NCI-H526 treated with DMSO at 0.1 percent for 48 hours (cell line): ENCODE measurements at places on chromosomes 13 and 19.

GRCh38 chr13:93794197-93794885, 567.7 kb downstream of the GPC6 start:
- no peak for DNase-seq

DNA sequence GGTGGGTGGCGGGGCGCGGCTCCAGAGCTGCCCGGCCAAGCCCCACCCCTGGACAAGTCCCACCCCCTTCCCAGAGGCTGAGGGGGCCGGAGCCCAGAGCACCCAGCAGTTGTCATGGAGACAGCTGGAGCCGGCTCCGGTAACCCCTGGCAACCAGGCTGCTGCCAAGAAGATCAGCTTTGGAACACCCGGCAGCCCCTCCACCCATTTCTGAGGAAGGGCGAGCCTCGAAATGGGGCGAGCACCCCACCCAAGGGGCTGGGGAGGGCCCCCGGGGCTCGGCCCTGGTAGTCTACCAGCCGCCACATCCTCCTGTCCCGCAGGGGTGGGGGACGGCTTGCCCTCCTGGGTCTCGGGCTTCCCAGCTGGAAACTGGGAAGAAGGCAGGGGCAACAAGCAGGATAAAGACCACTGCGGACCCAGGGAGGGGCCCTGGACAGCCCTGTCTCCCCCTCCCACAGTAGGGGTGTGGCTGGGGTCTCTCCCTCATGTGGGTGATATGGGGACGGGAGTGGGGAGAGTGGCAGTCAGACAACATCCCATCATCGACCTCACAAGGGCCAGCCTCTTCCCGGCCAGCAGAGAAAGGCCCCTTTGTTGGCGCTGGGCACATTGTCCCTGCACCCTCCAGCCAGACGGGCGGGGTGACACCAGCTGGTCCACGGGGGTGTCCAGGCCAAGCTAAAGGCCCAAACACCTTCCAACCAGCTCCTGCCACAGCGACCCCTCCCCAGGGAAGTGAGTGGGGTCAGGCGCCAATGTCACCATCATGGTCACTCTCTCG, 1.5 kb downstream of the CERS1 start:
- DNase-seq = no peak

- DNase-seq = no peak
These were observed 83.6 kb downstream of the DCT start for GRCh38 chr13:94395860-94396259.

- DNase-seq = no peak
These were observed 90.5 kb upstream of the ANKRD10 start for GRCh38 chr13:111005364-111005763.

DNA sequence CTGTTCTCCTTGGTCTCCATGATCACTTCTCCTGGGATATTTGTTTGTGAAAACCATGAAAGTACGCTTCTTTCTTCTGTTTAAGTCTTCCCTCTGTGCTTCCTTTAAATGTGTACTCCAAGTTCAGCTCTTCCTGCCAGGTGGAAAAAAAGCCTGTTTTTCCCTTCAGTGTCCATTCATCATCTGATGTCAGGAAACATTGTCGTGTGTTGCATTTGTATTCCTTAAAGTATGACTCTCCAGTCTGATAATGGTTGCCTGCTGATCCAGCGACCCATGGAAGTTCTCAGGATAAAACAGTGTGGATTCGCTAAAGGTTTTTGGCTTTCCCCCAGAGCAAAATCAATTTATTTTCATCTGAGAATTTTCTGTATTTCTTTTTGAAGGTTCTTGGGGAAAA, 22.3 kb downstream of the SACS start:
- DNase-seq = peak; percentile 72

- no peak for DNase-seq
These were observed 5.5 kb downstream of the CYP2S1 start for GRCh38 chr19:41198559-41198958.

GRCh38 chr13:60175571-60175970, 11.8 kb upstream of the DIAPH3 start:
- no peak for DNase-seq

- DNase-seq = no peak
These were observed 59.2 kb downstream of the STK24 start for GRCh38 chr13:98517576-98518310.

GRCh38 chr19:52524086-52524485, 3.4 kb upstream of the ZNF808 start:
- no peak for DNase-seq

- no peak for DNase-seq
These were observed 113.4 kb upstream of the SLITRK5 start for GRCh38 chr13:87557788-87558187.

DNA sequence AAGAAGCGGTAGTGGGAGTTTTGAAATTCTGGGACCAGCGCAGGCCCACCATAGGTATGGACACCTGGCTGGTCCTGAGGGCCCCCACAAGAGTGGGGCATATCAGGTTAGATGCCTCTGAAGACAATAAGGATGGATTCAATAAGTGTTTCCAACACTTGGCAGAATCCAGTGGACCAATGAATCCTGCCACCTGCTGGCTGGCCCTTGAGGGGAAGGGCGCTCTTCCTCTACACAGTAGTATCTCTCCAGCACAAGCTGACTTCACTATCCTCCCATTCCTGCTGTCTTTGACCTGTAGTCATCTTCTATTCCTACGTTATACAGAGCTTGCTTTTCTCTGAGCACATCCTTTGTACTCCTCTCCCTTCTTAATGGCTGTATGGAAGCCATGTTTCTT, 199.7 kb upstream of the TSHZ3 start:
- peak; percentile 22 for DNase-seq

DNA sequence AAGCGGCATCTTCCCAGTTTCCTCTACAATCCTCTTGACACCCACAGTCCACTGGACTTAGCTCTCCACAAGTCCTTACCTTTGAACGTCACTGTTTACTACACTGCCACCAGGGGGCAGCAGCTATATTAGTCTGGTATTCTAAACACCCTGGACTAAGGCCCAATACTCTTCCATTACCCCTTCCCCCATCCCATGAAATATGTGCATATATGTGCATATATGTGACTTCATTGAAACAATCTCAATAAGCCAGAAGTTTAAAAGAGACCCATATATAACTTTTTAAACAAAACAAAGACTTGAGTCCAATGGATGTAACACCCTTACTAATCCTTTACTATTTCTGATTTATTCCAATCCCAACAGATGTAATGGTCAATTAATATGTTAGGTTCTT, 15.5 kb downstream of the GGACT start:
- DNase-seq = peak; percentile 25

DNA sequence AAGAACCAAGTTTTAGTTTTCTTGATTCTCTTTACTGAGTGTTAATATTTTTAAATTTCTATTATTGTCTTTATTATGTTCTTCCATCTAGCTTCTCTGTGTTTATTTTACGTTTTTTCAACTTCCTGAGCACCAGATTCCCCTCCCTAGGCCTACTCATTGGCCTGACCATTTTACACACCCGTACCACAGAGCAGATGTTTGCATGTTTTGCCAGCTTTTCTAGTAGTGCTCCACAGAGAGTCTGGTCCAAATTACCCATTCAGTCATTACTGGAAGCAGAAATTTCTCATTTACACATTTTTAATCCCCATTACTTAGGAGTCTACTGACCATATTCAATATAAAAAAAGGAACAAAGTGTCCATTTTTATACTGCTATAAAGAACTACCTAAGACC, 66.9 kb downstream of the ING1 start:
- no peak for DNase-seq

GRCh38 chr13:95239283-95239682, 62.0 kb downstream of the ABCC4 start:
- DNase-seq = no peak

GRCh38 chr13:49777746-49778614, 14.5 kb downstream of the KPNA3 start:
- DNase-seq = no peak

GRCh38 chr13:44436589-44437337, 63.1 kb downstream of the SERP2 start:
- DNase-seq = peak; percentile 97

DNA sequence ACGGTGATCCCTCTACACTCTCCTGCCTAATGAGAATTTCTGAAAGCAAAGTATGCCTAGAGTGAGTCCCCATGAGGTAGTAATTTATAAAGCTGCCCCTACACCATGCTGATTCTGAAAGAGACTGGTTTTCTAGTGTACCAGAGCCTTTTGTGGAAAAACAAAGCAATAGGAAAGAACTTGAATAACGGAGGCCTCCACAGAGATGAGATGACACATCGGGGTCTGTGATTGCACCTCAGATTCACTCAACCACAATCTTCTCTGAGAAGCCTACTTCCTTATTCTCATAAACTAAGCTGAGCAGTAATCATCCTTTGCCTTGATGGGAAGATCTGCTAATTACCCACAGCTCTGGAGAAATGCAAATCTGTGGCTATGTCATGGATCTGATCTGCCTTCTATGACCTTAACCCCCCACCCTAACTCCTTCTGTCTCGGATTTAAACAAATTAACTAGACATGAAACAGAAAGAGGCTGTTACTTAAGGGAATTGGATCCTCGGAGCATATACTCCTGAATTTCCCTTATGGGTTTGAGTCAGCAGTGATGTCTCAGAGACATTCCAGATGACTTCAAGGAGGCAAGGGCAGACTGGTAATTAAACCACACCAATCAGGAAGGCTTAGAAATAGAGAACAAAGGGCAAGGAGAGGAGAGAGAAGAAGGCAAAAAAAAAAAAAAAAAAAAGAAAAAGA, 128.0 kb downstream of the DCT start:
- peak; percentile 79 for DNase-seq

DNA sequence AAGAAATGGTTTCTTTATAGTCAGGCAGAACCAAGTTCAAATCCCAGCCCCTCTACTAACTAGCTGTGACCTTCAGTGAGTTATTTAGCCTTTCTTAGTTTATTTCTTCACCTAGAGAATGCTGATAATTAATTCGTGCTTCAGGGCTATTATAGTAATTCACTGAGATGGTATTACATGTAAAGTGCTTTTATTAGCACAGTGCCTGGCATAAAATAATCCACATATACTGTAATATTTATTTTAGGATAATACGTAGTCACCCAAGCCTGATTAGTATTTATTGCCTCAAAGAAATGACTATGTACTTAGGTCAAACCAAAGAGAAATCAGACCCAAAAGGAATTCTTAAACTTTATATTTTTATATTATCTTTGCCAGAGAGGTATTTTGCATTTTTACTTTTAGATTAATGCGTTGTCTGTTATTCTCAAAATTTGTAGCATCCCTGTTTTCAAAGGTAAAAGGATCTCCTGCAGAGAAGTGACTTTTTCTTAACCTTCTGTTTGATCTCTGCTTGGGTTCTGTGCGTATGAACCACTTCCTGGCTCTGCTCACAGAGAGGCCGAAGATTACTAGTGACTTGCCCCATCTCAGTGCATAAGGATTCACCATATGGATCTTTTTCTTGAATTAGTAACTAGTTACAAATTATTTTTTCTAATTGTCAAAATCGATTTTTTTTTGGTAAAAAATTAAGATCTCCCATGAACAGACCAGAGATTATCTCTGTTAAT, 19.7 kb downstream of the UBAC2 start:
- DNase-seq = no peak

- peak; percentile 1 for DNase-seq
These were observed 37.5 kb downstream of the SUGP2 start for GRCh38 chr19:18995804-18996241.

DNA sequence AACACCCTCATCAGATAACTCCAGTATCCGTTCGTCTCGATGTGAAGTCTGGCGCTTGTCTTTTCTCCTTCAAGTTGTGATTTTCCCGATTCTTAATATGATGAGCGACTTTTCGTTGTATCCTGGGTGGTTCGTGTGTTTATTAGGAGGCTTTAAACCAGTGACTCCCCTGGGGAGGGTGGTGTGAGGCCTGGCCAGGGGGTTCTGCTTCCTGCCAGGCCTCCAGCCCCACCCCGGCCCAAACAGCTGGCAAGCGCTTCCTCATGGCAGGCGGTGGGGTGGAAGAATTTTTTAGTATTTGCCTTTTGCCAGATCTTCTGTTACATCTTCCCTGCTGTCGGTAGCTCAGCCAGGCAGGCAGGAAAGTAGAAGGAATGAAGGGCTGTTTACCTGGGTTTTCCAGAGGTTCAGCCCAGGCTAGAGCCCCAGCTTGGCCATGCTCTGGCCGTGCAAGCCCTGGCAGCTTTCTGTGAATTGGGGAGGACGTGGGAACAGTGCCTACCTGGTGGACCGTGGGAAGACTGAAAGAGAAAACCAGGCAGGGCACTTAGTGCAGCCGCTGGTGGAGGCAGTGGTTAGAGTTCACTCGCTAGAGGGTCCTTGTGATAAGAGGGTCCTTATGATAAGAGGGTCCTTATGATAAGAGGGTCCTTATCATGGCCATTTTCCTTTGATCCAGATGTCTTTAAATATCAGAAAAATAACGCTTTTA, 37.7 kb upstream of the DCUN1D2 start:
- DNase-seq = no peak

- DNase-seq = no peak
These were observed 43.3 kb downstream of the SPATA13 start for GRCh38 chr13:24203811-24204210.

GRCh38 chr13:110500341-110500740, 61.2 kb downstream of the RAB20 start:
- DNase-seq = no peak

- no peak for DNase-seq
These were observed 136.8 kb downstream of the TBC1D4 start for GRCh38 chr13:75345193-75345592.

DNA sequence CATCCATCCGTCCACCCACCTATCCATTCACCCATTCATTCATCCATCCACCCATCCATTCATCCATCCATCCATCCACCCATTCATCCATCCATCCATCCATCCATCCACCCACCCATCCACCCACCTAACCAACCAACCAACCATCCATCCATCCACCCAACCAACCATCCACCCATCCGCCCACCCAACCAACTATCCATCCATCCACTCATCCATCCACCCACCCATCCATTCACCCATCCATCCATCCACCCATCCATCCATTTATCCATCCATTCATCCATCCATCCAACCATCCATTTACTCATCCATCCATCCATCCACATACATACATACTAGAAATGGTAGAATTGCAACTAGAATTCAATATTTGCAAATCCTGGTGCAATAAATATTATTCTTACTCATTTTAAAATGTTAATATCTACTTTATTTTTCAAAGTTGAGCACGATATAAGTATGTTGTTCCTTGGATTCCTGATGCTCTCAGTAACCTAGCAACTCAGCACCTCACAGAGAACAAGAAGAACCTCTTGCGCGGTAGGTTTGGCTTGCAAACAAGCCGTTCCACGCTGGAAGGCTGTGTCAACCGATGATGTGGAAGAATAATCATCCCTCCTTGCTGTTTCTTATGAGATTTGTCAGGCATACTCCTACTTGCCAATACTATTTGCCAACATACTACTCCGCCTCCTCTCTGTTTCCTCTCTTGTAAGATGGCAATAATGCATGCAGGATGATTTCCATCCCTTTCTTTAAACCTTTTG, 111.7 kb downstream of the GNG7 start:
- DNase-seq = no peak

DNA sequence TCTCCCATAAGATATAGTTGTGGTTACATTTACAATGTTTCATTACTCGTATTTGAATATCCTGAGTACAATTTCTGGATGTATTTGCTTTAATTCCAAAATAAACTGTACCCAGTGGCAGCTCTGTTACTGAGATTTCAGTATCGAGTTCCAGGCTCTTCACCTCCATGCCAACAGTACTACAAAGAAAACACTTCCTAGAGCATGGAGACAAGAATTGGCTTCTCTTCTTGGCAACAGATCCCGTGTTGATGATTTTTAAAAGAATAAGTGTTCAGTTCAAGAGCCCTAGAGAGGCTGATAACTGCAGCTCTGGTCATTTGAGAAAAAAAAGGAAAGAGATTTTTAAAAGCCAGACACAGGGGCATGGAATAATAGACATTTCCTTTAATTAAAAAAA, 302.8 kb downstream of the EFNB2 start:
- DNase-seq = no peak

GRCh38 chr13:100875392-100876043, 200.9 kb upstream of the TMTC4 start:
- DNase-seq = no peak
